ENCODE measurements at places on chromosomes 12 and 14.

DNA sequence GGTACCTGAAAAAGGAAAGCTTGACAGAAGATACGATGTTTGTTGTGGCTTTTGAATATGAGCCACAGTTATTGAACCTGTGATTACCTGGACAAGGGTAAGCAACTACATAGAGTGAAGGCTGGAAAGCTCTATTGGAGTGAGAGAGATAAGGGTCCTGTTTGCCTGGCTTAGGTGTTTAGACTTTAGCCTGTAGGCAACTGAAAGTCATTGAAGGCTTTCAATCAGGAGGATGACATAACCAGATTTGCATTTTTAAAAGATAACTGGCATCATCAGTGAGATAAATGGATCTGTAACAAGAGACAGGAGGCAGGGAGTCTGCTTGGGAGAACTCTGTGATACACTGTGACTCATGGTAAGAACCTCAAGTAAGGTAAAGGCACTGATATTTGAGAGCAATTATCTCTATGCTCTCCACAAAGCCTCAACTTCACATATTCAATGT lies 128.9 kb upstream of the SOX5 start:
- DNase-seq = no peak

- DNase-seq = no peak
Observed at GRCh38 chr12:127656266-127656665, 610.7 kb upstream of the TMEM132C start.

- DNase-seq = no peak
Observed at GRCh38 chr14:27371209-27371608, 773.4 kb upstream of the NOVA1 start.

DNA sequence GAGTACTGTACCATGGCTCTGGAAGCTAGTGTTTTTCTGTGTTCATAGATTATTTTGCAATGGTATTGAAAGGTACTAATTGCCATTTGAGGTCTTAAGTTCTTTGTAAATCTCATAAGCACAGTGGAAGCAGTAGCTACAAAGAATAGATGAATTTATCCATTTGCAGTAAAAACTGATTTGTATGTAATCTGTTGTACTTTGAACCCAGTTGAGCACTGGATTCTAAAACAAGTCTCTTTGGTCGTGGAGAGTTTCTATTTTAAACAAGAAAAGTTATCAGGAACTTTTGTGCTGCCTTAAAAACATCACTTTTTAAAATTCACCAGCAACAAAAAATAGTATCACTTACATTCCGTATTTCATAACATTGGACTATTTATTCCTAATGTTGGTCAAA lies 4.1 kb downstream of the RAP1B start:
- DNase-seq = no peak

DNA sequence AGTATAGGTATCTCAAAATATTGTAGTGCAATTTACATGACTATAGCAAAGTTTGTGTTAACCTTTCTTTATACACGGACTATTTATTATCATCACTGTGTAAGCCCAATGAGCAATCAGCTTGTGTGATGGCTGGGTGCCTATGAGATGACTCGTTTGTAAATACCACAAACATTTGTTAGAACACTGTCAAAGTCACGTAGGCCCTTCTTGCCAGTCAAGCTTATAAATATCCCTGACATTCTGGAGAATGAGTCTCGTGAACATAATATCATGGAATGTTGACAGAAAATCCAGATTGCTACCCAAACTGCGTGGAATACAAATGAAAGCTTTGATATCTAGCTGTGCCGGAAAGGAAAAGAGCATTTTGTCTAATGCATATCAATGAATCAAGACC lies 648.3 kb upstream of the MDGA2 start:
- no peak for DNase-seq

DNA sequence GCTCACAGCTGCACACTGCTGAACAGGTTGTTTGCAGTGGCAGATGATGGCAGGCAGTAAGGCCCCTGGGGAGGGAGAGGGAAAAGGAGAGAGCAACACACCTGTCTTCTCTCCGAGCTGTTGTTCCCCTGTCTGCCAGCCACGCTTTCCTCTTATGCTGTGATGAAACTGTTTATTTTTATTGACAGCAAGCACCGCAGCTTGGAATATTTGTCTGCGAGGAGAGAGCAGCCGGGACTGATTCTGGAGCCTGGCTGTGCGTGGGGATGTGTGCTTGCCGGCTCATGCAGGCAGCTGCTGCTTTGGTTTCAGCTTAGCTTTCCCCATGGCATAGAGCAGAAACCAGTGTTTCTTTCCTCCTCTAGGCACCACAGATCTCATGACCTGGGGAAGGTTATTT lies 58.7 kb upstream of the KCNA5 start:
- DNase-seq = no peak

- no peak for DNase-seq
Observed at GRCh38 chr12:92414170-92415070, 268.8 kb upstream of the BTG1 start.

DNA sequence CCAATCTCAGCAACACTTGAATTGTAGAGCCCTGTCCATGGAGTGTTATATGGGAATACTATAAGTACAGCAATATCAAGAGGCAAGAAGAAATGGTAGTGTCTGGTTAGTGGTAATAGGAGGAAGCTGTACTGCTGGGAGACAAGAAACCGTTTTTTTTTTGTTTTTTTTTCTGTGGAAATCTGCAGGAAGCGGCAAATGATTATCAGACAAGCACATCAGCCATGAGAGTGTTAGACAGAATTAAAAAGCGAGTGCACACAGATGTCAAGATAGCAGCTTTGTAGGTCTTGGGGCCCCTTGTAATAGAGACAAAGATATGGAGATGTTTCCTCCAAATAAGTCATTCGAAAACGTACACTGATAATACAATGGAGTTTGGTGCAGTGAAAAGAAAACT lies 6.7 kb downstream of the TESPA1 start:
- no peak for DNase-seq

DNA sequence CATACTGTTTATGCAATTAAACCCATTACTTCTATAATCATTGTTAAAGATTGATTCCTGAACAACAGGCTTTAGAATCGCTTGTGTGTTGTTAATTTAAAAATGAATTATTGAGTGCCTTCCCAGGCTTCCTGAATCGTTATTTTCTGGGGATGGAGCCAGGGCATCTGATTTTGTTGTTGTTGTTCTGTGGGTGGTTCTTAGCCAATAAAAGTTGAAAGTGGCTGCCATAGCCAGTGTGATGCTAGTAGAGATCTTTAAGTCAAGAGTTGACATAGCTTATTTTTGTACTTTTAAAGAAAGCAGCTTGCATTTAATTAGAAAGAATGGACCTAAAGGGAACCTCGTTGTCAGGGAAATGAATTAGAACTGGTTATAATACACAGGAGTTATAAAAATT lies 6.4 kb downstream of the GOLGA5 start:
- no peak for DNase-seq

GRCh38 chr14:62436261-62436660 lies 609.0 kb downstream of the KCNH5 start:
- no peak for DNase-seq

GRCh38 chr12:98466640-98467400 lies 48.6 kb upstream of the TMPO start:
- no peak for DNase-seq

GRCh38 chr14:74144789-74145188 lies 60.0 kb downstream of the LIN52 start:
- DNase-seq = no peak

DNA sequence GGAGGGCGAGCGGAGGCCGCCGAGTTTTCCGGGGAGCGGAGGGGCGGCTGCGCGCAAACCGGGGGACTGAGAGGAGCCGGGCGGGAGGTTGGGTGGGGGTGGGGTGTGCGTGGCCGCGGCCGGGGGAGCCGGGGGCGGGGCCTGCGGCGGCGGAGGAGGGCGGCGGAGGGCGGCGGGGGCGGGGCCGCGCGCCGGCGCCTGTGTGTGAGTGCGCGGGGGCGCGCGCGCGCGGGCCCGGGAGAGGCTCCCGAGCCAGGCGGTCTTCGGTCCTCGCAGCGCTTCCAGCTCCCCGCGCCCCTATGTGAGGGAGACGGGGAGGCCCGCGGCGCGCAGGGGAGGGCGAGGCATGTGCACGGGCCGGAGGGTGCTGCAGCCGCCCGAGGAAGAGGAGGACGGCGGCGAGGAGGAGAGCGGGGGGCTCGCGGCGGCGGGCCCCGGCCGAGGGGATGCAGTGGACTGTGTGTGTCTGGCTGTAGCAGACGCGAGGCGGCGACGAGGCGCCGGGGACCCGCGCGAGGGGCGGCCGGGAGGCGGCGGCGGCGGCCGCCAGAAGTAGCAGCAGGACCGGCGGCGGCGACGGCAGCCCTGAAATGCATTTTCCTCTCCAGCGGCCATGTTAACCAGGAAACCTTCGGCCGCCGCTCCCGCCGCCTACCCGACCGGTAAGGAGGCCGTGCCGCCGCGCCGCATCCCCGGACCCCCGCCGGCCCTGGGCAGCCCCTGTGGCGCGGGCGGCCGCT lies at the start of gene DYRK2:
Gene DYRK2, plus strand, starts transcription at position 225 of the 740 bp plus-strand sequence. Its CDS starts 389 bp downstream, at position 614.
- peak; percentile 81 for DNase-seq

DNA sequence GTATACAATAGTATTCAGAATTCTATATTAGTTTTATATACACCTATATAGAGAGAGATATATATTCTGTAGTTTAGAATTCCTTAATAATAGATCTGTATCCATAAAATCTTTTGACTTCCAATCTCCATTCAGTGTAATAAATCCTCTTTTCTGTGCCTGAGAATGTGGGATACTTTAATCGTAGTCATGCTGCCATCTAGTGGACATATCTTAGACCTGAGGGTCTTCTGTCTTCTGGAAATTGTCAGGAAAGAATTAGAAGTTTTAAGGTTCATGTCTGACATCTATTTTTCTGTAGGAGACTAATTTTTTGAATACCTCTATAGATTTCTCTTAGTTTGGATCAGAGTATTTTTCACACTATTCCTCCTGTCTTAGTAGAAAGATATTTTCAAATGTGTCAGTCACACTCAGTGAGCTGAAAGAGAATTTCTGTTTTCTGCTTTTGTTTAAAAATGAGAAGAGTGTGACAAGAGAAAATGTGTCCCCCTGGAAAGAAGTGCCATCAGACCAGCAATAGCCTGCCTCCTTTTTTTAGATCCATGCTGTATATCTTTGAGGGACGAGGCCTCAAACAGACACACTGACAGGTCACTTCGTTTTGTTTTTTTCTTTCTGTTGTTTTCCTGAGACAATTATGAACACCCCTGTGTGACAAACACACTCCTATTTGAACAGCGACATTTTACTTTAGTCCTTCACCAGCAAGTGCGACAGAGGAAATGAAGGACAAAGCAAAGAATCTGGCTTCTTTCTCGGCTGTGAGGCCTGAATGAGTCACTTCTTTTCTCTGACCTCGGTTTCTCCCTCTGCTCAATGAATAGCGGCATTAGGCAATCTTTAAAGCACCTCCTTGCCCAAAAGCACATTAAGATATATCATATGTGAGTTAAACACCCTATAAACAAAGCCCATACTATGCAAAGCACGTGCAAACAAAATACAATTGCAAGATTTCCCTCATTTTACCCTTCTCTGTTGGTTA lies 96.3 kb downstream of the GALC start:
- no peak for DNase-seq

DNA sequence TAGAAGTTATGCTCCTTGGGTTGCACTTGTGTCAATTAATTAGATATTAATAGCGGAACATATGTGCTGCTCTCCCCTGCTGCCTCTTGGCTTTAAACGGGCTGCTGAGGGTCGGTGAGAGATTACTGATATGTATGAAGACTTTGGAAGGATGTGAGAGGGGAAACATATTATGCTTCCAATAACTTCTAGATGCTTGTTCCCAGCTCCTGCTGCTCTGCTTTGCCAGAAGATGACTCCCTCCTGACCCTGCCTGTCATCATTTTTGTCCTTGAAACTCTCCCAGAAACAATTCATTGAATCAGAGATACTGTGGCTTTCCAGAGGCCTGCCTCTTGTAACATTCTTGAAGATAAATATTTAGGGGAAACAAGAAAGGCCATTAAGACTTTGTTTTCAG lies 300.1 kb upstream of the STXBP6 start:
- no peak for DNase-seq

- no peak for DNase-seq
Observed at GRCh38 chr14:52265253-52265652, 2.2 kb upstream of the PTGDR start.

GRCh38 chr14:33689680-33690079 lies 261.2 kb downstream of the EGLN3 start:
- no peak for DNase-seq

- DNase-seq = no peak
Observed at GRCh38 chr12:107990325-107990724, 138.8 kb upstream of the WSCD2 start.

DNA sequence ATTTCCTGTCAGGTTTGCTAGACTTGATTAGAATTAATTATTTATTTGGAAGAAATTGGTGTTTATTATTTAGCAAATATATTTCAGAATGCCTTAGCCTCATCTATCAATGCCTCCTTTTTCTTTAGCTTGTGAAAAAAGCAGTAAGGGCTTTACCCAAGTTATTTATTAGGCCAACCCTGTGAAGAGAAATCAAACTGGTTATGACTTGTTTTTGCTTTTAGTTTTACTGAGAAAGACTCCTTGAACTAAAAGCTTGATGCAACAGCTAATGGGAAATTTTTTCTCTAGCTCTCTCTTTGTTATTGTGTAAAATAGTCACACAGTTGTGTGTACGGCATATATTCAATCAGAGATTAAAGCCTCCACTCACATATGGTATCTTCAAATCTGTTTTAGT lies 306.8 kb downstream of the DIO2 start:
- no peak for DNase-seq

DNA sequence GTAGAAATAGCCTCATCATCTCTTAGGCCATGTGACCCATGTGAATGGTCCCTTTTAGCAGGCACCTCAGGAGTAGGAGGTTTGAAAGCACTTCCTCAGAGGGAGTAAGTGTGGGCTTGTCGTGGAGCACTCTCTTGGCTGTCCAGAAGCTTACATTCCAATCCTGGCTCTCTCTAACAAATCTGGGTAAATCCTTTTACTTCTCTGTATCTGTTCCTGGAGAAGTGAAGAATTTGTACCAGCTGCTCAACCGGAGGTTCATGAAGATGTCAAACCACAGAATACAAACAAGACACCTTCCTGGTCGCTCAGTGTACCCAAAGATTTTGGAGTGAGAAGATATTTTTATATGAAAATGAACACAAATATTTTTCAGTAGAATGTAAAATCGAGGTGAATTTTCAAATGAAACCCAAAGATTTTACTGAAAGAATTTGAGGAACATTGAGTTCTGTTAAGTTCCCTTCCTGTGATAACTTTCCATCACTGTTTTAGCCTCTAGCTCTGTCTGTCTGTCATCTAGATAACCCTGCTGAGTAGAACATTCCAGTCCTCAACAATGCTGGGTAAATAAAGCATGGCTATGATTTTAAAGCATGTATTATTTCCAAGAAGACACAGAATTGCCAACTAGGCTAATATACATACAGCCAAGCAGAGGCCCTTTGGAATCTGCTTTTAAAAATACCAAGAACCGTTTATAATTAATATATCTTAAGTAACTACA lies 263.9 kb upstream of the RGS6 start:
- DNase-seq = no peak
